Endothelial cell of umbilical vein (primary cell): ENCODE measurements at places on chromosomes 12 and 14. TPM values are rescaled to one million over a fixed set of nuclear protein-coding genes. Genes with fewer than 3 reads are reported as not detected.

DNA sequence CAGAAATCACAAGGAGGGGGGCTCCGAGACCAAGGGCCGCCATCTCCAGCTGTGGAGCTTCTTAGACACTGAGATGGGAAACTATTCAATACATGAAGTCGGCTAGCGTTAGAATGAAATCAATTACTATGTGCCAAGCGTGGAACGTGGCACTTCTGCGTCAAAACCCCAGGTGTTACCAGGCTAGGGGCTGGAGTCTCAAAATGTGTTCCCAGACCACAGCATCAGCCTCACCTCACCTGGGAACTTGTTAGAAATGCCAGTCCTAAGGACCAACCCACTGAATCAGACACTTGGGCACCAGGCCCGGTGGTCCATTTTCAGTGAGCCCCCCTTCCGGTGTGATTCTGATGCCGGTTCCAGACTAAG lies 5.0 kb upstream of the SETD1B start:
- no peak for DNase-seq

- no peak for DNase-seq
Measured at GRCh38 chr14:55388160-55388559, 23.5 kb downstream of the ATG14 start.

MYL2 gene
- total RNA-seq = 0.93 TPM in 1 of 2 replicates, not detected in the other

DNA sequence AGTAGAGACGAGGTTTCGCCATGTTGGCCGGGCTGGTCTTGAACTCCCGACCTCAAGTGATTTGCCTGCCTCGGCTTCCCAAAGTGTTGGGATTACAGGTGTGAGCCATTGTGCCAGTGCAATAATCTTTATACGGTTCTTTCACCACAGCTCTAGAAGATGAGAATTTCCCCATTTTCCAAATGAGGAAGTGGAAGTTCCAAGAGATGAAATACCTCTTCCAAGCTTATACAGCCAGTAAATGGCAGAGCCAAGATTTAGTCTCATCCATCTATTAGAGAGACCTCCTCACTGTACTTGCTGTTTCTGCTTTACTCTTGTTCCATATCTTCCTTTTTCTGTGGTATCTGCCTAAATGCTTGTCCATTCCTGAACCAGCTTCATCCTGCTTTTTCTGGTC lies 3.1 kb upstream of the LMNTD1 start:
- no peak for DNase-seq

PAPLN gene
- total RNA-seq = 3.1 and 6.4 TPM in 2 replicates

DNA sequence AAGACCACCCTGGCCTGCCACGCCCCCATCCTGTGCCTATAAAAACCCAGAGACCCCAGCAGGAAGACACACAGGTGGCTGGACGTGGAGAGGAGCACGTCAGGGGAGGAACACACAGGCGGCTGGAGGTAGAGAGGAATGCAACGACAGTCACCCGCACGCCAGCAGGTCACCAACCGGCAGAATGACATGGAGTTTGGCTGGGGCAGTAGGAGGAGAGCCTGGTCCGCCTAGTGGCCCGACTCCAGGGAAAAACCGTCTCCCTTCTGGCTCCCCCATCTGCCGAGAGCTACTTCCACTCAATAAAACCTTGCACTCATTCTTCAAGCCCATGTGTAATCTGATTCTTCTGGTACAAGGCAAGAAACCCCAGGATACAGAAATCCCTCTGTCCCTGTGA lies 62.7 kb upstream of the KCNH3 start:
- DNase-seq = no peak

CNTN1 gene
- 0.07 TPM in 1 of 2 replicates, not detected in the other for total RNA-seq

GRCh38 chr14:99275222-99275584 lies 3.2 kb upstream of the BCL11B start:
- DNase-seq = no peak

GPR65 gene
- total RNA-seq = 0.07 TPM in 1 of 2 replicates, not detected in the other

MANSC4 gene
- 0.65 TPM in 1 of 2 replicates, not detected in the other for total RNA-seq

DNA sequence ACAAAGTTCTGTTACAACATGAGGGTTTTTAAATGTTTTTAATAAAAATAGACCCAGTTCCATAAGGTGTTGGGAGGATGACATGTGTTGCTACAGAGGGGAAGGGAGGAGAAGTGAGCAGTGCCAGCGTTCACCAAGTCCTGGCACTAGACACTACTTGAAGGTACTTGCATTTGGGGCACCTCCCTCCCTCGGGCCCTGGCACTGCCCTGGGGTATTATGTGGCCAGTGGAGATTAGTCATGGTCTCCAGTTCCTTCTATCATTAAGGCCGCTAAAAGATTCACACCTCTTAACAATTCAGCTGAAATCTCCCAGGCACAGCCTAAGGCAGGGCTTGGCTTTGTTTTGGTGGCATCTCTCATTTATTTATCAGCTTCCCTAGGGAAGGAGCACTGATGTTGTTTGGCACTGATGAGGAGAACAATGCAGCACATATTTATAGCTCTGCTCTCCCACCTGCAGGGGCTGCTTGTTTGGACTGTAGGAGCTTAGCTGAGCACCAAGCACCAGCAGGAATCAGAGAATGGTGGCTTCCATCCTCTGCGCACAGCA lies 155.5 kb upstream of the NTF3 start:
- DNase-seq = no peak

GRCh38 chr14:63275611-63276010 lies 43.1 kb downstream of the GPHB5 start:
- no peak for DNase-seq
